ENCODE measurements at places on chromosomes 2 and 18.
A peak's percentile ranks its signal among the peaks of the same experiment; 100 is the strongest.

DNA sequence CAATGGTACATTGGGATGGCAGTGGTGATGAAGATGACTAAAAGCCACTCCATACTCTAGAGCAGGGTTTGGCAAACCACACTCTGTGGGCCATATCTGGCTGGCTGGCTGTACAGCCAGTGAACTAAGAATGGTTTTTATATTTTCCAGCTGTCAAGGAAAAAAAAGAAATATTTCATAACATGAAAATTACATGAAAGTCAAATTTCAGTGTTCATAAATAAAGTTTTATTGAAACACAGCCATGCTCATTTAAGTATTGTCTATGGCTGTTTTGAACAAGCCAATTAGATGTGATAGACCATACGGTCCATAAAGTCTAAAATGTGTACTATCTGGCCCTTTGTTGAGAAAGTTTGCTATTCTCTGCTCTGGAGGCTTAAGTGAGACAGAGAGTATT is 1.5 kb downstream of the TTC21B start:
- DNase-seq: no peak

- DNase-seq: peak; percentile 22
These were observed 174.3 kb downstream of the IKZF2 start for GRCh38 chr2:212977152-212977551.

DNA sequence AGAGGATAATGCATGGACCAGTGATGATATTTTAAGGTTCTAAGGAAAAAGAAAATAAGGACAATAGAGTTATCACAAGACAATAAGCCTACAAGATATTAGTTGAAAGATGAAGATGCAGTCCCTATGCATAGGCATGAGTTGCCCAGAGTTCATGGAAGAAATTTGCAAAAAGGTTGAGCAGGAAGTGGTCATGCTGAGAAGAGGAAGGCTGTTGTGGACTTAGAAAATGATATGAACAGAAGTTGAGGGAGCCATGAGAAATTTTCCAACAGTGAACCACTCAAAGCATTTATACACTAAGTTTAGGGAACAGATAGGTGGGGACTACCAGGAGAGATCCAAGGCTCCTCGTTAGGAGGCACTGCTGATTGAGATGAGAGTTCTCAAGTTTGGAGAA is 3.5 kb downstream of the OSBPL6 start:
- no peak for DNase-seq

DNA sequence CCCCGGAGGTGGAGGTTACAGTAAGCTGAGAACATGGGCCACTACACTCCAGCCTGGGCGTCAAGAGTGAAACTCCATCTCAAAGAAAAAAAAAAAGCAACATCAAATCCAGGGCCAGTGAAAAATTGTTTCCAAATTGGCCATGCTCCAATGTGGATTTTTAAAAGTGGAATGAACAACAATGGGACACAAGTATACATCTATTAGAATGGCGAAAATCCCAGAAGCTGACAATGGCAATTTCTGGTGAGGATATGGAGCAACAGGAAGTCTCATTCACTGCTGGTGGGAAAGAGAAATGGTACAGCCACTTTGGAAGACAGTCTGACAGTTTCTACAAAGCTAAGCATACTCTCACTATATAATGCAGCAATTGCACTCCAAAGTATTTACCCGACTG is 161.4 kb downstream of the UXS1 start:
- no peak for DNase-seq

DNA sequence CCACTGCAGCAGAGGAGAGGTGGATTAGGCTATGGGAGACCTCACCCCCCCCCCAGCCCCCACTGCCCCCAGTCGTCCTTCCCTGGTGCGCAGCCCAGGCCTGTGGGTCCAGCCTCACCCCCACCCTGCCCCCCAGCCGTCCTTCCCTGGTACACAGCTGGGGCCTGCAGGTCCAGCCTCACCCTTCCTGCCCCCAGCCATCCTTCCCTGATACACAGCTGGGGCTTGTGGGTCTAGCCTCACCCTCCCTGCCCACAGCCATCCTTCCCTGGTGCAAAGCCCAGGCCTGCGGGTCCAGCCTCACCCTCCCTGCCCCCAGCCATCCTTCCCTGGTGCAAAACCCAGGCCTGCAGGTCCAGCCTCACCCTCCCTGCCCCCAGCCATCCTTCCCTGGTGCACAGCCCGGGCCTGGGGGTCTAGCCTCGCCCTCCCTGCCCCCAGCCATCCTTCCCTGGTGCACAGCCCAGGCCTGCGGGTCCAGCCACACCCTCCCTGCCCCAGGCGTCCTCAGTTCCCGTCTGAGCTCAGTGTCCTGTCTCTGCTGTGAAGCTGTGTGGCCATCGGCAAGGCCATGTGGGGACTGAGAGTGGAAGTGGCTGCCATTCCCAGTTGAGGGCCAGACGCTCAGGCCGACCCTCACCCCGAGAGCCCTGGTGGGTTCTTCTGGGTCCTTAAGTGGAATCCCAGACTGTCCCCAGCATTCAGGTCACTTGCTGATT is 86.8 kb upstream of the SNTG2 start:
- DNase-seq: no peak

DNA sequence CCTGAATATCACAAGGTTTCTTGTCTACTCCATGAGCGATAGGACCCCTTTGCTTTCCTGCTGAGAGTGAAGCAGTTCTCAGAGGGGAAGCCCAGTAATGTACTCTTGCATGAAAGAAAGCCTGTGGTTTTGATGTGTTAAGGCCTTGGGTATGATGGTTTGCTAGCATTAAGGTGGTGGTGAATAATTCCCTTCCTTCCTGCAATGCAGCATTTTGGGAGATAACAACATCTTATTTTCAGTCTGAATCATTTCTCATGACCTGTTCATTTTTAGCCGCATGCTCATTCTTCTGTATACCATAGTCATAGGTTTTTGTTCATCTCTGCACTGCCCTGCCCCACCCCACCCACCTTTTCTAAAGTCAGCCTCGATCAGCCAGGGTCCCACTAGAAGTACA is 66.2 kb downstream of the HNMT start:
- DNase-seq: no peak

- DNase-seq: no peak
These were observed 157.2 kb downstream of the WDSUB1 start for GRCh38 chr2:159129269-159129668.

- DNase-seq: peak; percentile 88
These were observed 35.8 kb upstream of the ZNF804A start for GRCh38 chr2:184562532-184562931.

- DNase-seq: peak; percentile 47
These were observed 19.6 kb downstream of the RSAD2 start for GRCh38 chr2:6896930-6897759.

DNA sequence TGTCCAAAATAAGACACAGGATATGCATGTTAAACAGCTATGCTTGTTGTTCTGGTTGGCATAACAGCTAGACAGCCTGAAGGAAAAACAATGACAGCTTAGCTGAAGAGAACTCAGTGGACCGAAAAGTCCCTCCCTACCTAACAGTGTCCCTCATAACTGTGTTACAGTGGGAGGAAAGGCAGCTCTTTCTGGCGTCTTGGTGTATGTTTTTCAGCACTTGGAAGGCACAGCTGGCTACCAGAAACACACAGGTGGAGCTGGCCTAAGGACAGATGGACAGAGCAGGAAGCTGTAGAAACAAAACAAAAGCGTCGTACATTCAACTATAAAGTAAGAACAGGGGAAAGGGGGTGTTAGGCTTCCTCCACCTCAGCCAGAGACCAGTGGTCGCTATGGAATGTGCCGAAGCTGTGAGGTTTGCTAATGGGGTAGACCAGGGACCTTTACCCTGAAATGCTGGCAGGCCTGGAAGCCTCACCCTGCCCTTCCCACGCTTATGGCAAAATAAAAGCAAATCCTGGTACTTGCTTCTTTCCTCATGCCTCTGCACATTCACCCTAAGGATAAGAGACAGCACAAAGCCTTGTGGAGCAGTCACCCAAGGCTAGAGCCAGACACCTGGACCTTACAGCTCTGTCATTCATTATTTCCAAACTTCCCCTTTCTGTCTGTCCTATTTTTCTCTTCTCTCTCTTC is 103.5 kb upstream of the TRIB2 start:
- no peak for DNase-seq

DNA sequence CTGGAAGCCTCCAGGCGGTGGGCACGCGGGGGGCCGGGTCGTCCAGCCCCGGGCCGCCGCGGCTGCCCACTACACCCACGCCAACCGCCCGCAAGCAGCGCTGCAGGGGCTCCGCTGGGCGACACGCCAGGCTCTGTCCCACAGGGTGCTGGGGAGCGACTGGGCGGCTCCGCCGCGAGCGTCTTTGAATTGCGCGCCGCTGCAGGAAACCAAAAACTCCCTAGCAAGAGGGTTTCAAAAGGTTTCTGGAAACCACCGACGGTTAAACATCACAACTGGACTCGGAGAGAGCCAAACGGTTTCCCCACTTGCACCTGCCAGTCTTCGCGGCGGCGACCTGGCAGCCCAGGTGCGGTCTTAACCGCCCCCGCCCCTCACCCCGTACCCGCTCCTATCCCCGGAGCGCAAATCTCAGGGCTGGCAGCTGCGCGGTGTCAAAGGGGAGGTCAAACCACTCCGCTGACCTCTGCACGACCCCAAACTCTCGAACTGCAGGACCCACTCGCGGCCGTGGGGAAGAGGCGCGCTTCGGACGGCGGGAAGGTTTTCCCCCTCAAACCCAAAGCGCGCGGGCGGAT is 1.0 kb downstream of the CXCR4 start:
- peak; percentile 77 for DNase-seq

DNA sequence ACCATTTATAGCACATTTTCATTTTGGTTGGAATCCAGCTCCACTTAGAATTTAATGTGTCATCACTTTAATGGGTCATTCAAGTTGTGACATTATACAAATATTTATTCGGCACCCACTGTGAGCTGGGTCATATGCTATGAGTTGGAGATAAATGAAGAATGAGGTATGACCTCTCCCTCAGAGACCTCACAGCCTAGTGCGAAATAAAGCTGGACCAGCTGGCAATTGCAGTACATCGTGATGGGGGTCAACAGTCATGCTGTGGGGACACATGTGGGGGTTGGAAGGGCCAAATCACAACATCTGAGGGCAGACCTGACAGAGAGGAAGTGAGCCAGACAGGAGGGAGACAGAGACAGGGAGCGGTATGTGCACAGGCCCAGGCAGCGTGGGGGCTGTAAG is 175.4 kb downstream of the MAIP1 start:
- no peak for DNase-seq
